ENCODE measurements at places on chromosomes 2 and 18. TPM values are rescaled to one million over a fixed set of nuclear protein-coding genes. Genes with fewer than 3 reads are reported as not detected.

EFR3B gene
- total RNA-seq: 0.81 TPM

FIGLA gene
- total RNA-seq: not detected

KCNG2 gene
- total RNA-seq: 1.5 TPM

PASK gene
- 3.1 TPM for total RNA-seq

PDE1A gene
- total RNA-seq: 31.7 TPM

CCBE1 gene
- total RNA-seq: 1.8 TPM

FBLN7 gene
- 5.1 TPM for total RNA-seq

GRCh38 chr2:215436705-215437565 is 1.1 kb upstream of the FN1 start:
- H3K36me3 ChIP-seq: peaks cover 11% of the 10 kb centered on the region
- DNase-seq: no peak
- H3K4me1 ChIP-seq: peaks cover 40% of the 10 kb centered on the region
- H3K4me3 ChIP-seq: peak overlapping the region; percentile 79

DNA sequence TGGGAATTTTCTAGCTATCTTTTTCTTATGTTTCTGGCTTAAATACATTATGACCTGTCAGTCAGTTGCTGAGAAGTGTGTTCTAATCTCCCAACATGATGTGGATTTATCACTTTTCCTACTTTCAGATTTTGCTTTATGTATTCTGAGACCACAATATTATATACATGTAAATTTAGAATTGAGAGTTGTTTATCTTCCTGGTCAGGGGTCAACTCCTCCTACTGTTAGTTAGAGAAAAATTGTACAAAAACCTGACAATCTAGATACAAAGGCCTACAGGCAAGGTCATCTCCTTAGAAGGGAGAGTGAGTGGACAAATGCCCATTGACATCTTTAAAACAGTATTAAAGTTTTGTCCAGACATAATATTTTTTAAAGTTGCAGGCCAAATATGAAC is 30.6 kb downstream of the C18orf63 start:
- no peak overlapping the region for H3K27ac ChIP-seq
- H3K27me3 ChIP-seq: no peaks in the 10 kb centered on the region
- no peak overlapping the region for H3K4me3 ChIP-seq
- no peaks in the 10 kb centered on the region for H3K4me1 ChIP-seq
- no peak for DNase-seq

DNA sequence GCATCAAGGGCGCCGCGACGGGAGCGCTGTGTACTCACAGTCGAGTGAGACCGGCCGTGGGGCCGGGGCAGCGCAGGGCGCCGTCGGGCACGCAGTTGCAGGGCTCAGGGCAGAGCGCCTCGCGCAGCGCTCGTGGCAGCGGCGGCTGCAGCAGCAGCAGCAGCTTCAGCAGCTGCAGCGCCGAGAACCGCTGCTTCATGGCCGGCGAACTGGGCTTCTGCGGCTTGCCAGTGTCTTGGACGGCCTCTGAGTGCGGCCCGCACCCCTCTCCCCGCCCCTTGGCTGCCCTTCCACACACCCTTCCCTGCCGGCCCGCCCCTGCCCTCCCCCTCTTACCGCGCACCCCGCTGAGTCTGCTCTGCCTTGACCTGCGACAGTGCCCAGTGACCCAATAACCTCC is at the start of gene LHCGR:
Gene LHCGR, minus strand, starts transcription at position 252 of the 400 bp plus-strand sequence. Its CDS starts 53 bp downstream, at position 199.
- H3K4me1 ChIP-seq: peaks cover 6% of the 10 kb centered on the region
- no peak within 1 kb of the TSS for H3K27ac ChIP-seq
- no peak for DNase-seq
- no peaks in the 10 kb centered on the region for H3K27me3 ChIP-seq
- no peaks in the 10 kb centered on the region for H3K36me3 ChIP-seq
- H3K4me3 ChIP-seq: peak within 1 kb of the TSS; percentile 45

DNA sequence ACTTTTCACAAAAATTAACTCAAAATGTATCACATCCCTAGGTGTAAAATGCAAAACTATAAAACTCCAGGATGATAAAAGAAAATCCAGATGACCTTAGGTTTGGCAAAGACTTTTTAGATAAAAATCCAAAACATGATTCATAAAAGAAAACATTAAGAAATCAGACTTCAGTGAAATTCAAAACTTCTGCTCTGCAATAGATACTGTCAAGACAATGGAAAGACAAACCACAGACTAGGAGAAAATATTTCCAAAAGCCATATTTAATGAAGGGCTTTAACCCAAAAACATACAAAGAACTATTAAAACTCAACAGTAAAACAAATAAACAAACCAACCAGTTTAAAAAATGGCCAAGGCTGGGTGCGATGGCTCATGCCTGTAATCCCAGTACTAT is 173.6 kb upstream of the SPOPL start:
- H3K27me3 ChIP-seq: no peaks in the 10 kb centered on the region
- DNase-seq: no peak
- H3K4me1 ChIP-seq: no peaks in the 10 kb centered on the region
- H3K4me3 ChIP-seq: no peak overlapping the region
- no peak overlapping the region for H3K27ac ChIP-seq

DNA sequence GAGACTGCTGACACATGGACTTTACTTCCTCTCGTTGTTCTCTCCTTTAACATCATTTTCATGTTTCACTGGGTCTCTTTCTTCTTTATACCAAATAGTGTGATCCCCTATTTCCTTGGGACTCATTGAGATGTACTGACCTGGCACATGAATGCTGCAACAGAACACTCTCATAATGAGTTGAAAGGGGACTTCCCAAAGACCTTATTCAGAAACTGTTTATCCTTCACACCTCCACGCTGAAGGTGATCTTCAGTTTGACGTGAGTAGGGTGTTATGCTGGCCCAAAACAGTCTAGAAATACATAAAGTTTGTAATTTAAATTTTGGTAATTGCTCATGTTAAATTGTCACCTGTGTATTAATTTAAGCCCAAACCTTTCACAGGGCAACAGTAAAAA is 1096.8 kb upstream of the GYPC start:
- no peak overlapping the region for H3K4me3 ChIP-seq
- DNase-seq: no peak
- no peaks in the 10 kb centered on the region for H3K4me1 ChIP-seq
- H3K36me3 ChIP-seq: no peaks in the 10 kb centered on the region

DNA sequence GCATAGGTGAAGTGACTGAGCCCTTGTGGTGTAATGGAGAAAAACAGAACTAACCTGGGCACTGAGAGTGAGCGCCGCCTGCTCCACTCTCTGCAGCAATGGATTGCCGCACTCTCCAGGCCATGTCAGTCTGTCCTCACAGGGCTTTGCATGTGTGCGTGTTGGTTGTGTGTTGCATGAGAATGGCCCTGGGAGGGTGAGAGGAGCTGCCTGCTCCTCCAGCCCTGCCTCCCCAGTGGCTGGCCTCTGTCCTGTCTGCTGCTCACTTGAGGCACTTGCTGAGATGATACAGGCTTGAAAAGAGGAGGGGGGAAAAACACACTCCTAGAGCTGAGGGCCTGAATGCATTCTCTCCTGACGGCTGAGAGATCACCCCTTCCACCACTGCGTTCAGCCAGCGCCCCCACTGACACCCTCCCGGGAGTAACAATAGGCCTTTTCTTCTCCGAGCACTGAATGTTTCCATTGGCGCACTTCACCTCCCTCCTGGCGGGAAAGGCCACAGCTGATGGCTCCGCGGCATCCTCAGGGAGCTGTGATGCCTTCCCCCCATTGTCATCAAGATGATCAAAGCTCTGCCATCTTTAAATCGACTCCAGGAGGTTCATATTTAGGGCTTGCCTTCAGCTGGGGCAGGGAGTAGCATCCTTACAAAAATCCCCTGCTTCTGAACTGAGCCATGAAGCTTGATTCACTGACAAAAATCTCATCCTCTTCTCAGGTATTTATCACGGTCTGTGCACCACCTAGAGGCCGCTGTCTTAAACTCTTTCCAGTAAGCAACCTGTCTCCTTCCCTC is 49.9 kb upstream of the DAPL1 start:
- no peaks in the 10 kb centered on the region for H3K4me1 ChIP-seq
- no peaks in the 10 kb centered on the region for H3K27me3 ChIP-seq
- H3K27ac ChIP-seq: no peak overlapping the region
- H3K4me3 ChIP-seq: no peak overlapping the region
- H3K36me3 ChIP-seq: no peaks in the 10 kb centered on the region
- DNase-seq: no peak

DNA sequence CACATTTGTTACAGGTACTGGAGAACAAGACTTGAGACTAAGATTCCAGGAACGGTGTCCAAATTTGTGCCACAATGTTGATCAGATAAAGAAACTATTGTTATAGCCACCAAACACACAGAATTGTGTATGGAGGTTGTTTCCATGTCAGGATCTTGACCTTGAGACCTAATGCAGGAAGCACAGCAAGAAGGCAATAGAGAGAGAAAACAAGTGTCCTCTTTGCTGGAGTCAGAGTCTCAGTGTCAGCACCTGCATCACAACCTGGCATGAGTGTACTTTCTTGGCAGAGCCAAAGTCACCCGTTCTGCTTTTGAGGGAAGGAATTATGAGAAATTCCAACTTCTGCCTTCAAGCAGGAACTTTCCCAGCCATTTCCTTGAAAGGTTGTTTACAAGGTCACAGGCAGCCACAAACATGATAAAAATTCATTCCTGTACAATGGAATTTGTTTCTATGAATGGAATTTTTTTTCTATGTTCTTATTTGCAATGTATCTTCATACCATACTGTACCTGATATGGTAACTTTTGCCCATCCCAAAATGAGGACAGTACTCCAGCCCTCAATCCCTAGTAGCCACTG is 118.4 kb downstream of the PKP4 start:
- H3K27ac ChIP-seq: no peak overlapping the region
- no peaks in the 10 kb centered on the region for H3K36me3 ChIP-seq
- H3K27me3 ChIP-seq: no peaks in the 10 kb centered on the region
- no peak for DNase-seq
- no peak overlapping the region for H3K4me3 ChIP-seq

GRCh38 chr2:221103930-221104329 is 468.2 kb downstream of the EPHA4 start:
- H3K27ac ChIP-seq: peak overlapping the region; percentile 42
- H3K4me3 ChIP-seq: peak overlapping the region; percentile 56
- DNase-seq: no peak

GRCh38 chr2:16773080-16773713 is 107.6 kb upstream of the CYRIA start:
- no peak overlapping the region for H3K27ac ChIP-seq
- no peaks in the 10 kb centered on the region for H3K4me1 ChIP-seq
- H3K4me3 ChIP-seq: no peak overlapping the region
- no peaks in the 10 kb centered on the region for H3K36me3 ChIP-seq

DNA sequence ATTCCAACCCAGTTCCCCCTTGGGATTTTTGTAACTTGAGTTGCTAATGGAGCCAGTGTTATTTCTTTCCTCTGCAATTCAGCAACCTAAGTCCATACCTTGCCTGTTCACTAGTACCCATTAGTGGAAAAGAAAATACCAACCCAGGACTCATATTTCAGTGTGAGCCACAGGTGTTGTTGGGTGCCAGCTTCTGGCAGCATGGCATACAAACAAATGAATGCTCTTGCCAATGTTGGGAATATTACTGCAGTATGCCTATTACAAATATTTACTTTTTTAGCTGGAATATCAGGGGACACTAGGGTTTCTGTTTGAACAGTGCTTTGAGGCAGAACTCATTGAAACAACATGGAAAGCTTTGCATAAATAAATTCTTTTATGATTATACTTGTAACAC is 130.2 kb downstream of the NCKAP5 start:
- no peaks in the 10 kb centered on the region for H3K27me3 ChIP-seq
- no peaks in the 10 kb centered on the region for H3K4me1 ChIP-seq
- H3K36me3 ChIP-seq: no peaks in the 10 kb centered on the region
- no peak overlapping the region for H3K4me3 ChIP-seq
- DNase-seq: no peak

- H3K4me1 ChIP-seq: peaks cover 12% of the 10 kb centered on the region
- no peaks in the 10 kb centered on the region for H3K36me3 ChIP-seq
- DNase-seq: no peak
- H3K27me3 ChIP-seq: no peaks in the 10 kb centered on the region
- H3K27ac ChIP-seq: no peak overlapping the region
- no peak overlapping the region for H3K4me3 ChIP-seq
These were observed 123.4 kb downstream of the GULP1 start for GRCh38 chr2:188414869-188415753.

- no peak overlapping the region for H3K4me3 ChIP-seq
- no peaks in the 10 kb centered on the region for H3K4me1 ChIP-seq
- H3K27me3 ChIP-seq: no peaks in the 10 kb centered on the region
These were observed 382.2 kb upstream of the TRIB2 start for GRCh38 chr2:12334412-12334966.

GRCh38 chr2:181126311-181126868 is 146.0 kb downstream of the UBE2E3 start:
- no peak for DNase-seq
- H3K4me1 ChIP-seq: no peaks in the 10 kb centered on the region
- no peak overlapping the region for H3K27ac ChIP-seq
- H3K36me3 ChIP-seq: no peaks in the 10 kb centered on the region
- H3K4me3 ChIP-seq: no peak overlapping the region
- no peaks in the 10 kb centered on the region for H3K27me3 ChIP-seq

- H3K36me3 ChIP-seq: no peaks in the 10 kb centered on the region
- no peaks in the 10 kb centered on the region for H3K27me3 ChIP-seq
- H3K4me3 ChIP-seq: no peak overlapping the region
- no peak for DNase-seq
- H3K27ac ChIP-seq: no peak overlapping the region
These were observed 3.0 kb downstream of the MBD5 start for GRCh38 chr2:148023861-148024260.

- peak; percentile 59 for DNase-seq
- H3K36me3 ChIP-seq: no peaks in the 10 kb centered on the region
- peak overlapping the region; percentile 86 for H3K27ac ChIP-seq
These were observed 37.8 kb upstream of the CCDC150 start for GRCh38 chr2:196601430-196602306.

GRCh38 chr2:69087211-69087911 is 74.4 kb downstream of the ANTXR1 start:
- peaks cover 66% of the 10 kb centered on the region for H3K4me1 ChIP-seq
- H3K4me3 ChIP-seq: no peak overlapping the region
- H3K27ac ChIP-seq: peak overlapping the region; percentile 57
- no peaks in the 10 kb centered on the region for H3K27me3 ChIP-seq

DNA sequence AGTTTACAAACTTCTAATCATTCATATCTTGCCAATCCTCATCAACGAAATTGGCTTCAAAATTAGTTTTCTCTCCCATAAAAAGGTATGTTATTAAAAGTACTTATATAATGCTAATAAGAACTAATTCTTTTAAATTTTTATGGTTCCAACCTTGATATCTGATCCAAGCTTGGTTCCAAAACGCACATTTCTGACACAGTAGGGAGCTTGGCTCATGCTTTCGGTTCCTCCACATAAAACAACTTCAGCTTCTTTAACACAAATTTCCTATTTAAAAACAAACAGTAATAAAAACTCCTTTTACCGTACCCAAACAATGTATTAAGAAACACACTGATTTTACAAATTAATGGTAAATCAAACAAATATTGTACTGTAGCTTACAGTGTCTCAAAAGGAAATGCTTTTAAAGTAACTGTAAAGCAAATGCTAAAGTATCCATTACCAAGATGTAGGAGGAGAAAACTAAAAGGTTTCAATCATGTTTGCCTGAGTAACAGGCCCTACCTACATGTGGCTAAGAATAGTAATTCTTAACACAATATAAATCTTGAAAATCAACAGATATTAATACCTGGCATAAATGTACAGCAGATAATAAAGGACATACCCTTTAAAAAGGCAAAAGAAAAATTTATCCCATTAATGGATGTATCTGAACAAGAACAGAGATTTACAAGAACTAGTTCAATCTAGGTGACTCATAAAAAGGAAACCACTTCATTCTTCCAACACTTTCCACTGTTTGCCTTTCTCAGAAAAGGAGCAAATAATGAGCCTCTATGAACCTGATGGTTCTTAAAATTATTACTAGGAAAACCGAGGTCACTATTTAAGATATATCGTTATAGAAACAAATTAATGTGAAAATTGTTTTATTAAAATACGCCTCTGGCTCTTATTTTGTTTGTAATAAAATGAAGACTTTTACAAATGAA is 17.5 kb downstream of the ACAA2 start:
- no peak overlapping the region for H3K27ac ChIP-seq
- H3K4me1 ChIP-seq: no peaks in the 10 kb centered on the region
- H3K4me3 ChIP-seq: no peak overlapping the region
